ENCODE measurements at places on chromosomes 2 and 18.
A peak's percentile ranks its signal among the peaks of the same experiment; 100 is the strongest.

- DNase-seq, result no peak
These were observed at the start of gene CHST9 for GRCh38 chr18:27185025-27185763. Gene CHST9 (minus strand): TSS chr18:27185308. CDS start chr18:27142809, 42,499 bp downstream.

DNA sequence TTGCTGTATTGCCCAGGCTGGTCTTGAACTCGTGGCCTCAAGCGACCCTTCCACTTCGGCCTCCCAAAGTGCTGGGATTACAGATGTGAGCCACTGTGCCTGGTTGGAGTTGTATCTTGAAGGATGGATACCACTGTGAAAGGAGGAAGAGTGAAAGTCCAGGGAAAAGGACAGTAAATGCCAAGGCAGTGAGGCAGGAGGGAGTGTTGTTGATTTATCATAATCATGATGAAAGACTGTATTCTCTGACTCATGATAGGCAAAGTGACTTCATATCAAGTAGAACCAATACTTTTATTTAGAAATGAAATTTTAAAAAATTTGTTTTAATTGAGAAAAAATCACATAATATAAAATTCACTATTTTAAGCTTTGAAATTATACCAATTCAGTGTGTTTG, 162.3 kb downstream of the ARHGAP28 start:
- no peak for DNase-seq

DNA sequence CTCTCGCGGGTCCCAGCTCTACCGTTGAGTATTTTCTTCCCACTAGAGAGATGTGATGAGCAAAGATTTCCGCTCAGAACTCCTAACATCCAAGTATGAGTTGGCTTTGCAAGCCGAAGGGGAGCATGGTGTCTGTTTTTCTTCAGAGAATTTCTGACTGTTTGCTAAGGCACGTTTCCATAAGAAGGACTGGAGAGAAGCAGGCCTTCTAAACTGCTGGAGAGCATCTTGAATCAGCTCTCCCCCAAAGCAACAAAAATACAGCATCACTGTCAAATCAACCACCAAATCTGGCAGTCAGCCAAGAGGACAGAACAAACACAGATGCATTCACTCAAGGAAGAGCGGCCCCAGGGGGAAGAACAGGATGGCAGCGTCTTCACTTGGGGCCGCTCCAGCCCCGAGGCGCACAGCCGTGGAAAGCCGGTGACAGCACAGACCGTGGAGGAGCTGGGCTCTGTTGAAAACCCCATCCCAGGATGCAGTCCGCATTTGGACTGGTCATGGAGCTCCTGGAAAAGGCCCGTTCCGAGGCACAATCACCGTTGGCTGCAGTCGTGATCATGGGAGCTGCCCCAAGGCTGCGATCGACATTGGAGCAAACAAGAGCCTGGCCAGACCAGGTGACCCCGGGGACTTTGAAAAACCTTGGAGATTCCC, 101.4 kb downstream of the NFATC1 start:
- no peak for DNase-seq

GRCh38 chr2:83081826-83082690, 1377.0 kb downstream of the SUCLG1 start:
- DNase-seq, result peak; percentile 18

GRCh38 chr2:236858661-236859060, 227.0 kb upstream of the COPS8 start:
- no peak for DNase-seq

DNA sequence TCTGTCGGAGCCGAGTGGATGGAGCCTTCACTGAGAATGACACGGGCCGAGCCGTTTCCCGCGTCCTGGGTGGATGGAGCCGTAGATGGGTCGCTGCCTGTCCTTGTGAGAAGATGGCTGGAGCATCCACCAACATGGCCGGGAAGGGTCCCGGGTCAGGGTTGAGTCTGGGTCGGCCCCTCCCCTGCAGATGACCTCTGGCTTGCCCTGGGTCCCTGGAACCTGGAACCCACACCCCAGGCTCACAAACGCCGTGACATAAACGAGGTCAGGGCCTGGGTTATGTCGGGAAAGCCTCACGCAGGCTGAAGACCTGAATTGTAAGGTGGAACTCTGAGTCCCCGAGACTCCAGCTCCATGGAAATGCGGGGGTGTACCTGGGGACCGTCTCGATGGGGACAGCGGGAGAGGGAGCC, 94.9 kb downstream of the NFATC1 start:
- DNase-seq, result no peak

- DNase-seq, result no peak
These were observed 946.6 kb downstream of the SLC4A3 start for GRCh38 chr2:220574038-220574437.

All from RCC 7860 (cell line).